Tibial artery (tissue), 4 donors: ENCODE measurements at places on chromosomes 2 and 18.

DNA sequence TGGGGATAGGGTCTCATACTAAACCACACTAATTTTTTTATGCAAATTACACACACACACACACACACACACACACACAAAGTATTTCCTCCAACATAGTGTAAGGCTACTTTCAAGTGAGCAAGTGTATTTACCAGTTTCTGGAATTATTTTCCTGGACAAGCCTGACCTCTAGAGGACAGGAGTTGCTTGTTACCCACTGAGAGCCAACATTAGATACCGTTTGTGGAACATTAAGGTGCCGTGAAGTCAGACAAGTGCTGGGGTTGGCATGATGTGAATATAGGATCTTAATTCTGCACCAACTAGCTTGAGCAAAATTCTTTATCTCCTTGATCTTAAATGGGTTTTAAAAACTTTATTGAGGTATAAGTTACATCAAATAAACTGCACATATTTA is 39.3 kb upstream of the SERPINB2 start:
- DNase-seq = no peak

DNA sequence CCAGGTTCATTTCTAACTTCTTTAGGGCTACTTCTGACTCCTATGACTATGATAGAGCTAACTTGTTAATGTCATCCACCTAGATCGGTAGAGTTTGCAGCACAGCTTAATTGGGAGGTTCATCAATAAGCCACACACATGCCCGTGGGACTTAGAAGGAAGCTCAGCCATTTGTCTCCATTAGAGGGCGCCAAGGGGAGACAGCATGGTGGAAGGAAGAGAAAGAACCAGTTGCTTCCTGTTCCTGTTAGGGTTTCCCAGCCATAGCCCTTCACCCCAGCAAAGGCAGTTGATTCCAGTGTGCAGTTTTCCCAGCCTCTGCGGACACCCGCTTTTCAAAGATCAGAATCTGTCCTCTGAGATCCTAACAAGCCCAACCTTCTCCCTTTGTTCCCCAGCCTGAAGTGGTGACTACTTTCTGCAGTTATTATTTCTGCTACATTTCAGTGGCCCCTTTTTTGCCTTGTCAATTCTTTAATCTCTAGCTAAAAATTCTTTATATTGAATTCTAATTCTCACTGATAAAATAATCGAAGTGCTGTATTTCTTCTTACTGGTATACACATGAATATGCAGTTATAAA is 30.3 kb downstream of the MAIP1 start:
- peak; percentile 48 for DNase-seq

DNA sequence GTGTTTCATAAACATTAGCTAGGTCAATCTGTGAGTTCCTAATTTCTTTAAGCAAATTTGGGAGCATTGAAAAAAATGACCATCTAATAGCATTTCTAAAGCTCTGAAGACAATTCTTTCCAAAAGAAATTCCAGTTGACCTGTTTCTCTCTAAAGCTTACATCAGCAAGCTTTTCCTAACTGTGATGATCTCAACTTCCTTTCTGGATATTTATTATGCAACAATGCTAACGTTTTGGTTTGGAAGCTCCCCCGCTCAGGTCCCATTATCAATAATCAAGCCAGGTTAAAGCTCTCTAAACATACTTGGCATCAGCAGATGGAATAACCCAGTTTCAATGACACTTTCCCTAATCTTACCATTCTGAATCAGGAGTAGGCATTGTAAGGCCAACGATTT is 196.3 kb upstream of the TANK start:
- no peak for DNase-seq

GRCh38 chr2:67876176-67876575 is 186.6 kb downstream of the C1D start:
- no peak for DNase-seq

GRCh38 chr2:188916736-188917135 is 57.4 kb upstream of the COL3A1 start:
- DNase-seq = no peak

DNA sequence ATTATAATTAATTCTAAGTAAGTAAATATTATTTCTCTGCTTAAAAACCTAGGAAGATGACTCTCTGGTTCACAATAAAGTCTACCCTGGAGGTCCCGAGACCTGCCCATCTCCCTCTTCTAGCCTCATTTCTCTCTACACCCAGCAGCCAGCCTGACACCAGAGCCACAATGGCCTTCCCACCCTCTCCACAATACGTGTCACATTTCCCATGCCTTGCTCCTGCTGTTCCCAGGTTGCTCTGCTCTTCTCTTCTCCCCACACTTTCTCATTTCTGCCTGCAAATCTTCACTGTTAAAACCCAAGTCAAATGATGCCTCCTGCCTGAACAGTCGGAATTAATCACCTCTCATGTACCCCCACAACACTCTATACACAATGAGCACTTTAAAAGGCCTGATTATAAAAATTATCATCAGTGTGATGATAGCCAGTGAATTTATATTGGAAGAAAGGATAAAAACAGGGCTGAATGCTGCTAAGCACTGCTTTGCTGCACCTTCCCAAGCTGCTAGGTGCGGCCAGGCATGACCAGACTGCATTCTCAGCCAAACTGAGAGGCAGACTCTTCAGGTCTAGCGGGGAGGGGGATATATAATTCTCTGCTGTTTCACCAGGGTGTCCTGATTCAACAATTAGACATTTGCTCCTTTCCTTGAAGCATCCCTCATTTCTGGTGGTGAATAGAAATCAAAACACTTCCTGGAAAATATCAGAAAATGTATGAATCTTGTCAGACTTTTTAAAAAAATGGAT is 160.6 kb downstream of the DTNA start:
- no peak for DNase-seq

- peak; percentile 75 for DNase-seq
These were observed 80.7 kb upstream of the LDLRAD4 start for GRCh38 chr18:13137670-13138419.

GRCh38 chr18:58105888-58106260 is 61.8 kb downstream of the NEDD4L start:
- no peak for DNase-seq

DNA sequence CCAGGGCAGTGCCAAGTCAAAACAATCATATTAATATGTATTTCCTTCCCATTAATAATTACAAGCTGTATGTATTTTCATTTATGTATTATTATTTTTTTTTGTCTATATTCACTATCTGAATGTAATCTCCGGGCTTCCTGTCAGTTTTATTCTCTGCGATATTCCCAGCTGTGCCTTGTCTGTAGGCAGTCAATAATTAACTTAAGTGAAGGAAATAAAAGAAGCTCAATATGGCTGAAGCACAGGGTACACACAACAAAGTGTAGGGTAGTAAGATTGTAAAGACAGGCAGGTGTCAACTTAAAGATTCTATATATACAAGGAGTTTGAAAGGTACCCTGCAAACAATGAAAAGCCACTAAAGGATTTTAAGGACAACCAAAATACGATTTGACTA is 122.9 kb downstream of the ROCK1 start:
- DNase-seq = no peak

DNA sequence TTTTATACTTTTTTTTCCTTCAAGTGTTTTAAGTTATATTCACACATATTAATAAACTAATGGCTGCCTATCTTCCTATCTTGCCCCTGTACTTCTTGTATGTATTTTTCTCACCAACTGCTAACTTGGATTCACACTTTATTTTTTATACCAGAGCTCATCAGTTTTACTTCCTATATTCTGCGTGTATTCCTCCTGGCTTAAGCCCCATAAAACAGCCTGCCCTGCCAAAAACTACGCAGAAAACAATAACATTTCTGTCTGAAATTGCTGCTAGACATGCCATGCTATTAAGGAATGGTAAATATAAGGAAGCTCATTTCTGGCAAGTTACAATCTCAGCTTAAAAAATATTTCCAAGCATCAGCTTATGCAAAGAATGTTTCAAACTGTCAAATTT is 172.3 kb downstream of the UBE2E3 start:
- DNase-seq = no peak

DNA sequence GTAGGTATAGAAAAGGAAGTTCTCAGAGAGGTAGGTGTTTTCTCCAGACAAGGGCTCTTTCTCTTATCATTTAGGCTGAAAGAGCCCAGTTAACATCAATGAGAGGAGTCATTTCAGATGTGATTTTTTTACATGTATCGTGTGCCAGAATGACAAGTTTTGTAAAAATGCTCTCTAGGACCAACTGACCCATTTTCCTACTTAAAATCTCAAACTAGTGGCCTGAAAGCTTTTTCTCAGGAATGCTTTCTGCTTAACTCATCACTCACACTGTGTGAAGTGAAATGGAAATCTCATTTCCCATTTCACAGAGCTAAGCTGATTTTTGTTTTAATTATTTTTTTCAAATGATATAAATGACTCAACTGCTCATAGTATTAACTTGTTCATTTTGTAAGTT is 128.7 kb upstream of the CYP26B1 start:
- no peak for DNase-seq

GRCh38 chr18:9697121-9697520 is 11.0 kb upstream of the RAB31 start:
- no peak for DNase-seq

- no peak for DNase-seq
These were observed 532 bp downstream of the MYOM1 start for GRCh38 chr18:3219241-3219630.

- DNase-seq = no peak
These were observed 60.9 kb downstream of the KCTD1 start for GRCh38 chr18:26487437-26487836.

DNA sequence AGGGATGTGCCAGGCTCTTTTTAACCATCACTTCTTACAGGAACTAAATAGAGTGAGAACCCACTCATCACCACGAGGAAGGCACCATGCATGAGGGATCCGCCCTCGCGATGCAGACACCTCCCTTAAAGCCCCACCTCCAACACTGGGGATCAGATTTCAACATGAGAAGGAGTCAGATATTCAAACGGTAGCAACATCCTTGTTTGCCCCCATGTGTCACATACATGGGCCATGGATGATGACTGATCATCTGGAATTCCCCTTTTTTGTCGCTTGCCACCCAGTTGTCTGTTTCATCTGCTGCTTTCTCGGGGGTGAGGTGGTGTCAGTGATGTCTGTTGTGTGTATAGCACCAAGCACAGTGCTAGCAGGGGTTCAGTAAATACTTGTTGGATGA is 57.9 kb downstream of the NCK2 start:
- no peak for DNase-seq

DNA sequence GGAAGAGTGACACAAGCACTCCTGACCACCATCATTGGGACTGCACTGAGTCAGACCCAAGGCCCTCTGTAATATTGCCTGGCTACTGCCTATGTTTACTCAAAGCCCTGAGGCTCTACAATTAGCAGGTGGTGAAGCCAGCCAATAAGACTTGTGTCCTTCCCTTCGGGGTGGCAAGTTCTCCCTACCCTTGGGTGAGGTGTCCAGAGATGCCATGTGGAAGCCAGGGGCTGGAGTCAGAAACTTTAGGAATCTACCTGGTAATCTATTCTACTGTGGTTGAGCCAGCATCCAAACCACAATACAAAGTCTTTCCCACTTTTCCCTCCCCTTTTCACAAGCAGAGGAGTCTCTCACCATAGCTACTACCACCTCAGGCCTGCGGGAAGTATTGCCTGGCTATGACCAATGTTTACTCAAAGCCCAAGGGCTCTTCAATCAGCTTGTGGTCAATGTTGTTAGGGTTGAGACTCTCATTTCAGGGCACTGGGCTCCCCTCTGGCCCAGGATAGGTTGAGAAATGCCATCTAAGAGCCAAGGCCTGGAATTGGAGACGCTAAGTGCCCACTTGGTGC is 17.6 kb downstream of the DHRS9 start:
- DNase-seq = no peak

GRCh38 chr2:46970334-46971288 is 55.0 kb upstream of the MCFD2 start:
- DNase-seq = peak; percentile 91

DNA sequence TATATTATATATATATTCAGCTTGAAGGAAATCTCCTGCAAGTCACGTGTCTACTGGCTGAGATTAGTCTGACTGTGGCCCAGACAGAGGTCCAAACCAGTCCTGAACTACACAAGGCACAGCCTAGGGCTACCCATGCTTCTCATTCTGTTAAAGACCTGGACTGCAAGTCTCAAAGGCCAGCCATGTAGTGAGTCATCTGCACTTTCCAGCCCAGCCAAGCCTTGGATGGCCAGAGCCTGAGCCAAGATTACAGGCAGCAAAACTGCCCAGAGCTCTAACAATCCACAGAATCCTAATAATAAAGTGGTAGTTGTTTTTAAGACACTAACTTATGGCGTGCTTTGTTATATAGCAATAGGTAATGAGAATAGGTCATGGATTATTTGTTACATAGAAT is 259.6 kb downstream of the SS18 start:
- peak; percentile 67 for DNase-seq

GRCh38 chr2:221786297-221786926 is 214.3 kb upstream of the EPHA4 start:
- DNase-seq = no peak

DNA sequence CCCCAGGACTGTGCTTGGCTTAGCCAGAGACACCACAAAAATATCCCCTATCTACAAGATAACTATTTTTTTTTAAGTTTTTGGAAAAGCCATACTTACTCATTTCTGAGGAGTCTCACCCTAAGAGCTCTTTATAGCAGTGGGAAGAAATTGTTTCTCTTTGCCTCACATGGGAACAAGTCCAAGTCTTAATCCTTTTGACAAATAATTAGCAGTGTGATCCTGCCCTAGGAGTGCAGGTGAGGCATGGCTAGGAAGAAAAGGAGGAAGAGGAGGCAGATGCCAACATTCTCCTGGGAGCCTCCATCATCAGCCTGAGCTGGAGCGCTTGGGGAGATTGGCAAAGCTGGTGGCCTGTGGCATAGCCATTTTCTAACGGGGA is 115.6 kb downstream of the STPG4 start:
- DNase-seq = no peak

DNA sequence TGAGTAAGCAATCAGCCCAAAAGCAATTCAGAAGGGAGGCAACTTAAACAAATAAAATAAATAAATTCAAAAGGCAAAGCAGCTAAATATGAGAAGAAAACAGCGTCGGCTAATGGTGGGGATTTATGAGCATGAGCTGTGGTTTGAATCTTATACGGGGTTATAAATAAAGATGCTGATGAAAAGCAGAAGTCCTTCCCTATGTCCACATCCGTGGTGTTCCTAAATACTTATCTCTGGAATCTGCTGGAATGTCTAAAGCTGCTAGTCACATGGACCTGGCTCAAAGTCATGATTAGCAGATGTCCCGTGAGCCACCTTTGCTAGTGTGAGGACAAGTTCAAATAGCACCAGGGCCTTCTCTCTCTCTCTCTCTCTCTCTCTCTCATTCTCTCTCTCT is 33.8 kb downstream of the SMIM21 start:
- DNase-seq = no peak

DNA sequence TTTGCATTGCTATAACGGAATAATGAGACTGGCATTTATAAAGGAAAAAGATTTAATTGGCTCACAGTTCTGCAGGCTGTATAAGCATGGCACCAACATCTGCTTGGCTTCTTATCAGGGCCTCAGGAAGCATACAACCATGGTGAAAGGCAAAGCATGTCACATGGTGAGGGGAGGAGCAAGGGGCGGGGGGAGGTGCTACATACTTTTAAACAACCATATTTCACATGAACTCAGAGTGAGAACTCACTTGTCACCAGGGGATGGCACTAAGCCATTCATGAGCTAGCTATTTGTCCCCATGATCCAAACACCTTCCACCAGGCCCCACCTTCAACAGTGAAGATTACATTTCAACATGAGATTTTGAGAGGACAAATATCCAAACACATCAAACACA is 188.7 kb downstream of the MBD5 start:
- no peak for DNase-seq

- no peak for DNase-seq
These were observed 27.9 kb downstream of the SETBP1 start for GRCh38 chr18:44708451-44709083.

- DNase-seq = no peak
These were observed 325.8 kb upstream of the REG3G start for GRCh38 chr2:78699696-78700095.
